Dermis blood vessel endothelial cell (primary cell): ENCODE measurements at places on chromosomes 3 and 15. TPM values are rescaled to one million over a fixed set of nuclear protein-coding genes. Genes with fewer than 3 reads are reported as not detected.

C3orf80 gene
- not detected in 2 replicates for total RNA-seq

GRCh38 chr3:41522612-41523011 lies 323.3 kb downstream of the CTNNB1 start:
- DNase-seq = no peak

USP8 gene
- total RNA-seq = 51.6 and 80.5 TPM in 2 replicates

GOLGA6B gene
- total RNA-seq = not detected in 2 replicates

LSAMP gene
- not detected in 2 replicates for total RNA-seq

AGBL1 gene
- total RNA-seq = not detected in 2 replicates

GRCh38 chr3:65425880-65426279 lies 612.8 kb downstream of the MAGI1 start:
- DNase-seq = peak; percentile 44

DNA sequence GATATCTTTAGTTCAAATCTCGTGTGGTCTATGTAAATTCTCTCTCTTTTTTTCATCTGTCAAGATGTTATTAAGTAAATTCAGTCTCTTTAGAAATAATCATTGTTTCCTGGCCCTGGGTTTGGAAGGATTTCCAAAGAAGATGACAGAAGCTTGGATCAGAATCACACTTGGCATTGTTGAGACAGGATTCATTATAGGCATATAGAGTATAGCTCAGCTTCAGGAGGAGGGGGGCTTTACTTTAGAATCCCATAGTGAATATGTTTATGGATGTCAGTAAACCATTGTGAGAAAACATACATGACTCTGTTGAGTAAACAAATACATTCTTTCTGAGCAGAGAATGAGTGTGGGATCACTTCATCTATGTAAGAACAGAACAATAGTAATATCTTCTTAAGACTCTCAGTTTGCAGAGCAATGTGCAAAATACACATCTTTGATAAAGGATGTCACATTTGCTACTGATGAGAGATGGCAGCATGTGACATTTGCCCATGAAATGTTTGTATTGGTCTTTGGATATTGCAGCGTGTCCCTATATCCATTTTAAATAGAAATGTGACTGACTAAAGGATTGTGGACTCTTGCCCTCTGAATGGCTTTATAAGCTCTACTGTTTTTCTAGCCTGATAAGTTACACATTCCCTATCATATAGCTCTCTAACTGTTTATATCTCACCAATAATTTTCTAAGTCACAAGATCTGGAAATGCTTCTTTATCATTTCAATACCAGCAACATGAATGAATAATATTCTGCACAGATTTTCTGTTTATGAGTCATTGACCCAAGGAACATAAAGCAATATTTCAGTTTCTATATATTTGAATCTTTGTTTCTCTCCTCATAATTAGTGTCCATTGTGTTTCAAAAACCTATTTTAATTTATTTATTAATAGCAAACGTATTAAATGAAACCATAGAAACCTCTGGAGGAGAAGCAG lies 95.6 kb upstream of the THRB start:
- no peak for DNase-seq

- no peak for DNase-seq
These were observed 235.3 kb downstream of the CDIN1 start for GRCh38 chr15:36814708-36815107.

SKOR1 gene
- total RNA-seq = 0.05 TPM in 1 of 2 replicates, not detected in the other

GRCh38 chr15:60074181-60074885 lies 70.2 kb downstream of the FOXB1 start:
- DNase-seq = peak; percentile 28

DNA sequence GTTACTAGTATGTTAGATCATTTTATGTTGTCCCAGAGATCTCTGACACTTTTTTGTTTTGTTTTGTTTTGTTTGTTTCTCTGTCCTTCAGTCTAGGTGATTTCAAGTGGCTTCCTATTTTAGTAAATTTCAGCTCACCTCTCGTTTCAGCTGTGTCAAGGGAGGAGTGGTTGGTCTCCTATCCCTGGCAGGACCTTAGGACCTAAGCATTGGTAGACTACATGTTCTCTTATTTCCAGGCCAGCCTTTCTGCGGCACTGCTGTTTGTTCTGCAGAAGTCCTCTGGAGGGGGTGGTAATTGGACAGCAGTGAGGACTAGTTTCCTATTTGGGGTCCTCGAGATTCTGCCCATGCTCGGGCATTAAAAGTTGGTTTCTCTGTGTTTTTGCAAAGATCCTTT lies 31.8 kb downstream of the MGA start:
- peak; percentile 2 for DNase-seq

CIDEC gene
- not detected in 2 replicates for total RNA-seq

DNA sequence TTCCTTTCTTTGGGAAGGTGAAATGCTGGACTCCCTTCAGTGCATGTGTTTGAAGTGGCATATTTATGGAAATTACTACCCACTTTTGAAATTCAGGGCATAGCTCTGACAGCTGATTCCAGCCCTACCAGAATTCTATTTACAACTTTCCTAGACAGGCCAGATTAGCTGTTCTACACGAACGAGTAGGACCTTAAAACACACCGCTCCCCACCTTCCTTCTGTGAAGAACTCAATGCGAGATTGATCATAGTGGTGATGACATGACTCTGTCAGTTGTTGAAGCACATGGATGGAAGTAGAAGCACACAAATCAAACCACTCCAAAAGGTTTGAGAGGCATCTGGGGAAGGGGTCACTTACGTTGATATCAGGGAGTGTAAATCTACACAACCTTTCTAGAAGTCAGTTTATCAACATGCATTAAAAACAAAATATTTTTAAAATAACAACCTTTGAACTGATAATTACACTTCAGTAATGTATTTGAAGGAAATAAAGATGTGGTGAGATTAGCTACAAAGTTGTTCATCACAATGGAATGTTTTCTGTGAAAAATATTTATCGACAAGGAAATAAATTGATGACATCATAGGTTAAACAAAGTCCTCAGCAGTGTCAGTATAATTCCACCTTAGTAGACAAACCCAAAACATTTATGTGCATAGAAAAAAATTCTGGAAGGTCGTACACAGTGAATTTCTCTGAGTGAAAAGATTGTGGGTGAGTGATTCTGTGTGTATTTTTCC lies 29.8 kb downstream of the RARB start:
- DNase-seq = no peak

GRCh38 chr15:51649659-51650521 lies 27.3 kb upstream of the DMXL2 start:
- peak; percentile 89 for DNase-seq

DNA sequence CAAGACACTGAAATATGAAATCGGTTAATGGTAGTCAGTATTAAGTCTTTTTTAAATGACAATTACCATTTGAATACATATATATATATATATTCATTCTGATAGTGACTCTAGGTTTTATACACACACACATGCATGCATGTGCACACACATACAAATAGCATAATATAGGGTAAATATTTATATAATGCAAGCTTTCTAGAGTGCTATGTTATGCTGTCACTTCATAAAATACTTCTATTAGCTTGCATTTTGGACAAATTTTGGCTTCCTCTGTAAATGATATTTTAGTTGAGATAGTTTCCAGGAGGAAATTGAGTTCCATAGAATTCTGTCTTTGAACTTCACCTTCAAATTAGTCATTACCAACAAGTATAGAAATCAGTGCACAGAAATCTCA lies 89.9 kb upstream of the EPHA3 start:
- no peak for DNase-seq

RBPMS2 gene
- total RNA-seq = 0.14 TPM in 1 of 2 replicates, not detected in the other

DNA sequence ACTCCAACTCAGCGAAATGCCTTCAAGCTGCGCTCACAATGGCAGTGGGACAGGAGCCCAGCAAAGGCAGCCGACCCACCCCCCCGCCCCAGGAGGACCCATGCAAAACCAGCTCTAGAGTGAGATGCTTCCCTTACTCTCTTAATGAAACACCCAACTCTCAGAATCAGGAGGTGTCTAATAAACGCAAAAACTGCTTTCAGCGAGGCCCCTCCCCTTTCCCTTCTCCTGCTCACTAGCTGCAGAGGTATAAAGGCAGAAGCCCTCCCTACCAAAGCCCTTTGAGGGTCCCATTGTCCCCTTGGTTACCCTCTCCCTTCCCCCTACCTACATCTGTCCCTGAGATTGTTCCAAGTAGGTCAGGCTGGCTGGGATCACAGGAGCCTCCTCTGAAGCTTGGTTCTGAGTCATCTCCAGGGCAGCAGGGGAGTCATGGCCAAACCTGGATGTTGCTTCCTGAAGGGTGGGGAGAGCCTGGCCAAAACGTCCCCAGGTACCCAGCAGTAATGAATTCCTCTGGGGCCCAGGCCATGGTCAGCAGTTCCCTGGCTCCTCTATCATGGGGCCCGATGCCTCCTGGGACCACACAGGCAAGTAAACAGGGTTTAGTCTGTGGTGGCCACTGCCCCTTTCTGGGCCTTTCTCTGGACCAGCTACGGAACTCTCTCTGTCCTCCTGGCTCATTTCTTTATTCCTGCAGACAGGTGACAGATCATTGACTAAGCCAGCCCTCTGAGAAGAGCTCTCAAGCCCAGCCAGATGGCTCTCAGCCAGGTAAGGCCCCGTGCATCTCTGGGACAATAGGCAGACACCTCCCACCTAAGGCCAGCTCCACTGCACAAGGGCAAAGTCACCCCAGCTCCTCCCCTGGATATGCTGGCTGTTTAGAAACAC lies 8.6 kb downstream of the KLHL25 start:
- peak; percentile 56 for DNase-seq

SHF gene
- 1.8 and 3.7 TPM in 2 replicates for total RNA-seq

PAK6 gene
- total RNA-seq = not detected in 2 replicates

GRCh38 chr3:65170390-65171042 lies 482.7 kb upstream of the ADAMTS9 start:
- DNase-seq = peak; percentile 89

- no peak for DNase-seq
These were observed 15.0 kb upstream of the PLD1 start for GRCh38 chr3:171825222-171825828.

AHSG gene
- 0.05 TPM in 1 of 2 replicates, not detected in the other for total RNA-seq

DNA sequence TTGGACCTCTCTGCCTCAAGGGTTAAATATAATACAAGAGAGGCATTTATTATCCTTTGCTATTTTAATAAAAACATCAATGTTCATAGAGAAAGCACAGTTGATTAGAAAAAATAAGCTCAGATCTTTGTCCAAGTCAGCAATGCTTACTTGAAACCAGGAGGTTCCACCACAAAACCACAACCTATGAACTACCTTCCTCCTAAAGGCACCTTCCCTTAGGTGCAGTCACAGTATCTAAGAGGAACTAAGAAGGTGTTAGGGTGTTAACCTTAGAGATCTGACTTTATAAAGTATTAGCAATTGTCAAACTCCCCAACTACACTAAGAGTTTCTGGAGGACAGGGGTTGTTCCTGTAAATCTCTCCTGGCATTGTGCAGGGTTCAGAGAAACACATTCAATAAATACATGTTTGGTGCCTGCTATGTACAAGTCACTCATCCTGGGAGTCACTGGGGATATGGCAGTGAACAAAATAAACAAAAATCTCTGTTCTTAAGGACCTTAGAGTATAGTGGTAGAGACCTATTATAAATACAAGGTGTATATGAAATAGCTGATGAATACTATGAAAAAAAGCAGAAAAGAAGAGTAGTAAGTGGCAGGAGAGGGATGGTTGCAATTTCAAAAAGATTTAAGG lies 208.6 kb downstream of the NFKBIZ start:
- DNase-seq = no peak

- peak; percentile 85 for DNase-seq
These were observed 550 bp downstream of the RPP25 start for GRCh38 chr15:74955796-74956647.

MGLL gene
- 35.7 and 73.0 TPM in 2 replicates for total RNA-seq

CPN2 gene
- not detected in 2 replicates for total RNA-seq

GRCh38 chr15:36879568-36880222 lies 220.7 kb downstream of the MEIS2 start:
- DNase-seq = no peak

SEMA5B gene
- total RNA-seq = 0.05 TPM in 1 of 2 replicates, not detected in the other

PRSS50 gene
- total RNA-seq = not detected in 2 replicates

GRCh38 chr3:167941234-167941995 lies 154.3 kb downstream of the GOLIM4 start:
- peak; percentile 31 for DNase-seq

DNA sequence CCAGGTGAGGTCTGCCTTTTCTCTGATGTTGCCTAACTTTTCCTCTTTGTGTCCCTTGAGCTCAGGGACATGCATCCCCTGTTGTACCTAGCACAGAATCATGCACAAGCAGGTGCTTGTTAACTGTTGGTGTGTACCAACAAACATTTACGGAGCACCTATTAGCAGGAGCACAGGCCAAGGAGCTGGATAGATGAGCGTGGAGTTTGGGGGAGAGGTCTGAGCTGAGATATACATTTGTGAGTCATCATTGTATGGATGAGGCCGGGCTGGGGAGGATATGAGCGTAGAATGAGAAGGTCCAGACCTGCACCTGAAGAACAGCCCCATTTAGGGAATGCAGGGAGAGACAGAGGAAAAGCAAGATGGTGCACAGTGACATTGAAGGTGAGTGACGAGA lies 53.4 kb downstream of the SMAD3 start:
- DNase-seq = no peak

DNA sequence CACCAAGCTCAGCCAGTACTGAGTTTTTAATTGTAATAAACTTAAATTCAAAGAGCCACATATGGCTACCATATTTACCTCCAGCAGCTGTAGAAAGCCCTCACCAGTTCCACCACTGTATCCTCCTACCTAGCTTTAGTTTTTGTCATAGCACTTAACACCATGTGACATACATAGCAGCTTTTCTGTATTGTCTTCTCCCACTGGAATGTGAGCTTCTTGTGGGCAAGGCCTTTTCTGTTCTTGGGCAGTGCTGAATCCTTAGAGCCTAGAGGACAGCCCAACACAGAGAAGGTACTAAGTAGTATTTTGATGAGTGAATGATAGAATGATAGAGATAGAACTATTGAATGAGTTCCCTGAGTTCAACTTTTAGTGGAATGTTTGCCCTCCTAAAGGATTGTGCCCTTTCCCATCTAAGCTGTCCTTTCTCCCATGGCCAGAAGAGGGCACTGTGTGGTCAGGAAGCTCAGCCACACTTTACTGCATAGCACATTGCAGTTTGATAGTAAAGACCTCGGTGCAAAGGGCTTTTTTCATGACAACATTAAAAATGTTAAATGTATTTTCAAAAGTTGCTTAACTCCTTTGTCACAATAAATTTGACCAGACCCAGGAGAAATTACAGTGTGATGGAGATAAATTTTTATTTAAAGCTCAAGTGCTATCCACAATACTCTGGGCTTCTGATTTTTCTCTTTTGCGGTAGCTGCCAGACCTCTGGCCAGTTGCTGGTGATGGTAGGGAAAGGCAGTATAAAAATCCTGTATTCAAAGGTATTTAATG lies 115.8 kb downstream of the GHSR start:
- peak; percentile 81 for DNase-seq

FEZF2 gene
- not detected in 2 replicates for total RNA-seq

ITIH1 gene
- total RNA-seq = not detected in 2 replicates

GRCh38 chr3:62749130-62749529 lies 126.1 kb downstream of the CADPS start:
- DNase-seq = no peak

MYH15 gene
- under 0.01 and 0.05 TPM in 2 replicates for total RNA-seq

TPRG1 gene
- not detected in 2 replicates for total RNA-seq

- no peak for DNase-seq
These were observed 34.6 kb upstream of the SPRED1 start for GRCh38 chr15:38217788-38218609.

GRCh38 chr3:37024820-37025405 lies 31.6 kb downstream of the MLH1 start:
- no peak for DNase-seq

OR5K2 gene
- not detected in 2 replicates for total RNA-seq
